ENCODE measurements at places on chromosomes 1 and 21.

DNA sequence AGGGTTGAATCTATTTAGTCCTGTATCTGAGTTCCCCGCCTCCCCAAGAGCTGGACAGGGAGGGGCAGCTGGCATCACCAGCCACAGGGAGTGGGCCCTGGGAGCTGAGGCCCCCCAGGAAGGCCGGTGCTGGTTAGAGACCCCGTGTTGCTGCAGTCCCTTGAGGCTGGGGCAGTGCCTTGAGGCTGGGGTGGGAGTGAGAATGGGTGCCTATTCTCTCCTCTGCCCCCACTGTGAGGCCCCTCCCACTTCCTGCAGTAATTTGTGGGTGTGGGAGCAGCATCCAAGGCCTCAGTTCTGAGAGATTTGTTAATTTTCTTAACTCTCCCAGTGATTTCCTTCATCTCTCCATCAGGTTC is 2.5 kb upstream of the TRAPPC3 start:
- DNase-seq: no peak

- peak; percentile 45 for DNase-seq
Measured at GRCh38 chr1:248924696-248925532, 18.9 kb downstream of the PGBD2 start.

- no peak for DNase-seq
Measured at GRCh38 chr21:38430401-38430984, 67.8 kb downstream of the ERG start.

DNA sequence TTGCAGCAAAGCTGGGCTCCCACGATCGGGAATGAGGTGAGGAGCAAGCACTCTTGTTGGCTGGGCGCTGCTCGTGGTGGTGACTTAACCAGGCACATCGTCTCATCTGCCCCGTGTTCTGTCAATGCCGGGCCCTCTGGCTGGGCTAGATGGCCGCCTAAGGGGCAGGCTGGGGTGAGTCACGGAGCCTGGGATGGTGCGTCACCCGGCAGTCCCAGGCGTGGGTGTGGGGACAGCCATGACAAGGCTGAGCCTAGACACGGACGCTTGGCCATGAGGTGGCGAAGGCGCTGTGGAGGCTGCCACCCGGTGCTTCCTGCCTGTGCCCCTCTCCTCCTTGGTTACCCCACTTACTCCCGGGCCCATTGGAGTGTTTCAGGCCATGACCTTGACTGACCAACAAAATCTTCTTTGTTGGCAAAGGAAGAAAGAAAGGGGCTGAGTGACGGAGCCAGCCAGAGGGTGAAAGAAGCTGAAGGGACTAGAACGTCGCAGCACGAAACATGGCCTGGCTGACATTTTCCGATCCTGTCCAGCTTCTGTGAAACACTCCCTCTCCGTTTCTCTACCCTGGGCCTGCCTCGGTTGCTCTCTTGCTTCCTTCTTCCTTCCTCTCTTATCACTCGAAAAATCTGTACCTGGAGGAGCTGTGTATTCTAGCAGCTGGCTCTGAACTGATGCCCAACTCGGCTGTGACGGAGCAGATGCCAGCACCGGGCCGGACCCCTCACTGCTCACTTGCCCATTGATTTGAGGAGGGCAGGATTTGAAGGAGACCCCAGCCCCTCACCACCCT is 596 bp downstream of the CD247 start:
- DNase-seq: no peak

DNA sequence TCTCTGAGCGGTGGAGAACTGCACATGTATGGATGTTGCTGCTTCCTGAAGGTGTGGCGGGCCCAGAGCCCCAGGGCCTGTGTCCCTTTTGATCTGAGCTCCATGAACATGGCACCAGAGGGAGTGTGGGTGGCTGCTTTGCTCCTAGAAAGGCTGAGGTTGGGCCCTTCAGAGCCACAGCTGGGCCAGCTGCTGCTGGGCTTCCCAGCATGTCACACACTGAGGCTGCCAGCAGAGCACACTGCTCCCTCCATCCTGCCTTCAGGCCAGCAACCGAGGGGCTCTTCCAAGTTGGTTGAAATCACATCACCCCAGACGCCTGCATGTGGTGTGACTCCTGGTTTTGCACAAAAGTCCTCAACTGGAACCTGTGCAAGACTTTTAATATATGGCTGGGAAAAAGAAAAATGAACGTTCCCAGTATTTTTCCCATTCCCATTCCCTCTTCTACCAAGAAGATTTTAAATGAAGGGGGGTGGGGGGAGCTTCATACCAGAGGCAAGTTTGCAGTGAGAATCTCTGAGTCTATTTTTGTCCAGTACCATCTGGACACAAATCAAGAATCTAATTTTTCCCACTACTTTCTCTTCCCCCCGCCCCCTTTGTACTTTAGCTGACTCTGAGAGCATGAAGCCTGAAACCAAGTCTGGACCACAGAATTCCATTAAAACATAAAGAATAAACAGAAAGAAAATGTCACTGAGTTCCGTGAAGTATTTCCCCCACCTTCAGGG is 26.2 kb upstream of the NGF start:
- peak; percentile 73 for DNase-seq

GRCh38 chr1:243982447-243983018 is 68.5 kb upstream of the ZBTB18 start:
- DNase-seq: no peak

DNA sequence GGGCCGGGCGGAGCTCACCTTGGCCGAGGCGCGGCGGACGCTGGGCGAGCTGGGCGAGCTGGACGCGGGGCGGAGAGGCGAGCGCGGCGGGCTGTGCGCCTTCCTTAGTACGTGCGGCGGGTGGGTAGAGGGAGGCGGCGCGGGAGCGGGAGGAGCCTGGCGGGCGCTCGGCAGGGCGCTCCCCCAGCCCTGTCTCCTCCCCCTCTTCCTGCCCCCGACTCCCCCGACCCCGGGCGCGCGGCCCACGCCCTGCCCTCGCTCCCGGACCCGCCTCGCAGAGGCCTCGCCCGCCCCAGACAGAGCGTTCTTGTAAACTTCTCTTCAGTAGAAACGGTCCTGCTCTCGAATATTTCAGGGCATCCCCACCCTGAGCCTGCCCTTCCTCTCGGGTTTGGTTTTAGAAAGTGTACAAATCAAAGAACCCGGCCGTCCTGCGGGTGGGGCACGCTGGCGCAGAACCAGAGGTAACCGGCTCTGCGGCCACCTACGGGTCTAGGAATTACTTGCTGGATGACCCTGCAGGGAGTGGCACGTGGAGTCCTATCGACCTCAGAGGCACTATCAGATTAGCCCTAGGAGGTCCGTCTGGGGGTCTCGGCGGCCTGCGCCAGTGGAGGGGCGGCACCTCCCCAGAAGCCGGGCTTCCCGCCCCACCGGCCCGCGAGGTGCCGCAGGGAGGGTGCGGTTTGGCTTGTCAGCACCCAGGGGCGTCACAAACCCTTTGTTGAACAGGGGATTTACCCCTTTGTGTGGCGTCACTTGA is at the start of gene S100A10:
TSS of gene S100A10 (minus strand) at position 126 of the 763 bp plus-strand sequence. CDS start 7,629 bp downstream, outside the sequence.
- peak; percentile 71 for DNase-seq

- DNase-seq: no peak
Measured at GRCh38 chr1:205579711-205580110, 52.1 kb downstream of the ELK4 start.

DNA sequence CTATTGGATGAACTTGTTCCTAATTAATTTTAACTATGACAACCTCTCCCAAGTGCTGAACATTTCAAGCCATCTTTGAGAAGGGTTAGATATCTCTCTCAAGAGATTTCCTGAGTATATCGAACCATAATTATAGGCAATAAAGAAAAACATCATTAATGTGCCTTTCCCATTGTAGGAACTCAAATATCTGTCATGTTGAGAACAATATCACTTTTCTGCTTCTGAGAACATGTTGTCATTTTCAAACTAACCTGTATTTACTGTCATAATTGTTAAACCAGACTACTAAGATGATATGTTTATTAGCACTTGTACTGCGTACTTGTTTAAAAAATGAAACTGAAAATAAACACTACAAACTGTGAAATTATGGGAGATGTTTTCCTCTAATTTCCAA is 4.3 kb downstream of the EPS15 start:
- no peak for DNase-seq

DNA sequence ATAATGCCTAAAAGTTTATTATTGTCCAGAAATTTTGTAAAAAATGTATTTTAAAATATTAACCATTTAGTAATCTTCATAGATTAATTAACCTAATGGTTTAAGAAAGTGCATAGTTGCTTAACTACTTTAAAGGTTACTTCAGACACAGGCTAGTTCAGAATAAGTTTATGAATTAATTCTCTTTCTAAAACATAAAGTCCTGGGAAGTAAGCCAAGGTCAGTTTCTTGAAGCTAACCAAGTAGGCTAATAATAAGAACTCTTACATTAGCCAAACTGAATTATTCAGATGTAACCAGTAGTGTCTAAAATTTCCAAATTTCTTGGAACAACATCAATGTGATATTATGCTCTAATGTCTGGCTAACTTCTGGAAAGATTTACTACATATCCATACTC is 790.4 kb downstream of the NCAM2 start:
- DNase-seq: no peak

- DNase-seq: no peak
Measured at GRCh38 chr1:13968361-13968760, 268.4 kb downstream of the PRDM2 start.

GRCh38 chr1:18724801-18725200 is 94.2 kb downstream of the PAX7 start:
- no peak for DNase-seq

DNA sequence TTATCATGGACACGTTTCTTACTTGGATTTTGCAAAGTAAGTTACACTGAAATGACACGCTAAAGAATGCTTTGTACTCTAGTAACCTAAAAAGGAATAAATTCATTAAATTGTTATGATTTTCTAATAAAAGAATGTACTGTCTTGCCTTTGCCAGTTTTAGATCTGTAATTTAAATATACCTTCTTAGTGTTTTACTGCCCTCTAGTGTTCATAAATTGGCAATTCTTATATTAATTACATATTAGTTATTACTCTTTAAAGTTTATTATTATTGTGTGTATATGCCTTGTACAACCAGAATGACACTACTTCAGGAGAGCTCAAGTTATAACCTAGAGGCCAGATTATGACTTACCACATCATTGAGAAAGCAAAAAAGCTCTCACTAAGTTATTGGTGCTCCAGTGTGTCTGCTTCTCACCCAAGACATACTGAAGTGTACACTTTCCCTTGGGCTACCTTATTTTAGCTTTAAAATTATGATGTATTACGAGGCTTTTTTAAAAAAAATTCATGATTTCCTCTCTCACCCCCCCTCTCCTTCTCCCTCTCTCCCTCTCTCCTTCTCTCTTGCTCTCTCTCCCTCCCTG is 169.9 kb downstream of the HS2ST1 start:
- DNase-seq: peak; percentile 37

DNA sequence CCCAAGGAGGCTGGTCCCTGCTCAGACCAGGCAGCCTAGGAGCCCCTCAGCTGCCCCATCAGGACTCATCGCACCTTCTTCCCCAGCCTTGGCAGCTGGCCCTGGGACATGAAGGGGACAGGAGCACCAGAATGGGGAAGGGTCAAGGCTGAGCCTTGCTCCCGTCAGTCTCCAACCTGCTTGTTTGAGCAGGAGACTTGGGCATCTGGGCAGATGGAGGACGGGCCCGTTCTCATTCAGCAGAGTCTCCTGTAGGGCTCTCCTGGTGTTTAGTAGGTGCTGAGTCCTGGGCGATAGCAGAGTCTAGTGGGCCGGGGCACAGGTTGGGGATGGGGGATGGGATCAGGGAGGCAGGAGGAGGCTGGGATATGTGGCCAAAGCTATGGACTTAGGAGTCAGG is 47.4 kb upstream of the WNT4 start:
- no peak for DNase-seq

DNA sequence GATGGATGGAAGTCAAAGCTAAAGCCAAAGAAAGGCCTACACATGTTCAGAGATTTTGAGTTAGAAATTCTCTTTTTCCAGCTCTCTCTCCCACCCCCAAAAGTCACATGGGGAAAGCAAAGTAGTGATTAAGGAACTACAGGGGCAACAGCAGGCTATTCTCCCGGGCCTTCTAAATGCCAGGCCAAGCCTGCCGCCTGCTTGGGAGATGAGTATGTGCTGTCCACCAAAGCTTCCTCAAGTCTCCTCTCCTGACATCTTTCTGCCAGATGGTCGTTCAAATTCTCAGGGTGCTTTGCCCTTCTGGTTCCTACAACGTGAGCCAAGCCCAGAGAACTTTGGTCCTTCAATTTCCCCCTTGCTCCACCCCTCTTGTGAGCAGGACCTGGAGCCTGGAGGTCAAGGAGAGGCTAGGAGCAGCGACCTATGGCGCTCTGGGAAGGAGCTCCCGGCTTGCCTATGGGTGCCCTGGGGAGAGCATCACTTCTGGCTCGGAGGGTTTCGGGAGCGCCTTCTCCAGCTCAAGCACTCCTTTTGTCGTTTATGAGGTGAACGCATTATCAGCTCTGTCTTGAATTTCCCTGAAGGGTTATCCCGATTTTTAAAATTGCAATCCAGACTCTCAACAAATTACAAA is 4.4 kb upstream of the PRRX1 start:
- DNase-seq: peak; percentile 15

DNA sequence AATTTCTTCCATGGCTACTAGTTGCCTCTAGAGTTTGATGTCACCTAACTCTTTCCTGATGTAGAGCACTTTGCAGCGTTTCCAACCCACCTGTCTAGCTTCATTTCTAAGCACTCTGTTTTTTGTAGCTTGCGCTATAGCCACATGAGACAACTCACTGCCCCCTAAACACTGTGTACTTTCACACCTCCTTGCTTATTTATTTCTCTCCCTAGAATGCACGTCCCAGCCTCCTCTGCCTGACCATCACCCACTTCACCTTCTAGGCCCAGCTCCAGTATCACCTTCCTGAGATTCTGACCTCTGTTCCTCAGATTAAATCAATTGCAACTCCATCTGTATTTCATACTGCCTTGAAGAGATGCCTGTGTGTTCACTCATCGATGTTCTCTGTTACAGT is 32.5 kb downstream of the MACF1 start:
- no peak for DNase-seq

- DNase-seq: no peak
Measured at GRCh38 chr1:155295183-155295941, 5.9 kb downstream of the PKLR start.

DNA sequence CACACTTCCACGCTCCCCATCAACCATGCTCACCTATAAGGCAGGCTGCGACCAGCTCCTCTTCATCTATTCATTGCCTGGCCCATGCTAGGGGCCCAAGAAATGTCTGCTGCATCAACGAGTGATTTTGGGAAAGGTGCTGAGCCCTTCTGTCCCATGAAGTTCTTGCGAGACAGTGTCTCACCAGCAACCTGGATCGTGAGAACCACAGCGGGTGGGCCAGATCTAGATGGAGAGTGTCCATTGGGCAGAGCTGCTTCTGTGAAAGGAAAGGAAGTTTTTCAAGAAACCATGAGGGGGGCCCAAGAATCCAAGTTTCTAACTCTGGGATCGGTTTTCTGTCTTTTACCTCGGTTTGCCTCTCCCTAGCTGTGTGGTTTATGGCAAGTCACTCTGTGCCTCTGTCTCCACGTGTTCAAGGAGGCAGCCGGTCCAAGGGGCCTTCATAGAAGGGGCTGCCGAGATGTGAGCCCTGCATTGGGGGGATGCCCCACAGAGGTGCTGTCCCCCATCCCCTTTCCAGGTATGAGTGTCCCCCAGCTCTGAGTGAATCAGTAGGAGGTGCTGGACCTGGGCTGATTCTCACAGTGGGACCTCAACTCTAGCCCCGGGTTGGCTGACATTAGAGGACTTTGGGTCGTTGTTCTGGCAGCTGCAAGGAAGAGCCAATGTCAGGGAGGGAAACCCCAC is 8.3 kb upstream of the PADI1 start:
- DNase-seq: no peak

All from AG08395 (cell line).